Vagina (tissue), 2 donors: ENCODE measurements at places on chromosomes 5 and 9. TPM values are rescaled to one million over a fixed set of nuclear protein-coding genes. Genes with fewer than 3 reads are reported as not detected.

Gene SPATA9
- total RNA-seq: not detected

Gene SLC36A3
- not detected for total RNA-seq

Gene PHYHD1
- total RNA-seq: 23.6 TPM

Gene INSL4
- not detected for total RNA-seq

Gene SNCB
- not detected for total RNA-seq

Gene PCDHA9
- total RNA-seq: 0.25 TPM

Gene ERP44
- total RNA-seq: 13.5 TPM

Gene PPP3R2
- total RNA-seq: not detected

Gene FNIP1
- 29.5 TPM for total RNA-seq

Gene SIT1
- total RNA-seq: 2.5 TPM

Gene GNPDA1
- total RNA-seq: 25.3 TPM

Gene HRH2
- 0.98 TPM for total RNA-seq

Gene PCDHA4
- 2.0 TPM for total RNA-seq

Gene PKD2L2
- total RNA-seq: not detected

Gene PCSK5
- total RNA-seq: 22.6 TPM

Gene PDE6A
- 0.25 TPM for total RNA-seq

Gene WDR38
- total RNA-seq: not detected

Gene ANKRD31
- total RNA-seq: 1.2 TPM

Gene TSLP
- 2.0 TPM for total RNA-seq

Gene ELAVL2
- total RNA-seq: 2.2 TPM

Gene COL15A1
- 15.0 TPM for total RNA-seq

Gene TRPM3
- total RNA-seq: 0.25 TPM

Gene LCN10
- total RNA-seq: 8.3 TPM

Gene SHC3
- 6.1 TPM for total RNA-seq

Gene PCYOX1L
- 6.4 TPM for total RNA-seq

Gene SLC1A1
- 1.5 TPM for total RNA-seq

Gene NDST1
- total RNA-seq: 73.9 TPM

Gene GNAQ
- total RNA-seq: 31.9 TPM

Gene LCN9
- total RNA-seq: not detected

Gene FOXI1
- total RNA-seq: not detected

Gene HRCT1
- 5.4 TPM for total RNA-seq

Gene TNC
- 18.7 TPM for total RNA-seq

Gene GRM6
- not detected for total RNA-seq

Gene DCAF12
- 31.2 TPM for total RNA-seq

Gene TUT7
- total RNA-seq: 72.4 TPM

Gene CDH9
- total RNA-seq: not detected

Gene F2RL1
- total RNA-seq: 6.6 TPM

Gene CAVIN4
- 0.49 TPM for total RNA-seq

Gene FREM1
- total RNA-seq: 2.7 TPM

Gene TMOD1
- total RNA-seq: 21.1 TPM

Gene AGXT2
- total RNA-seq: not detected

Gene MYOZ3
- total RNA-seq: not detected
